ENCODE measurements at places on chromosomes 16 and 17.

DNA sequence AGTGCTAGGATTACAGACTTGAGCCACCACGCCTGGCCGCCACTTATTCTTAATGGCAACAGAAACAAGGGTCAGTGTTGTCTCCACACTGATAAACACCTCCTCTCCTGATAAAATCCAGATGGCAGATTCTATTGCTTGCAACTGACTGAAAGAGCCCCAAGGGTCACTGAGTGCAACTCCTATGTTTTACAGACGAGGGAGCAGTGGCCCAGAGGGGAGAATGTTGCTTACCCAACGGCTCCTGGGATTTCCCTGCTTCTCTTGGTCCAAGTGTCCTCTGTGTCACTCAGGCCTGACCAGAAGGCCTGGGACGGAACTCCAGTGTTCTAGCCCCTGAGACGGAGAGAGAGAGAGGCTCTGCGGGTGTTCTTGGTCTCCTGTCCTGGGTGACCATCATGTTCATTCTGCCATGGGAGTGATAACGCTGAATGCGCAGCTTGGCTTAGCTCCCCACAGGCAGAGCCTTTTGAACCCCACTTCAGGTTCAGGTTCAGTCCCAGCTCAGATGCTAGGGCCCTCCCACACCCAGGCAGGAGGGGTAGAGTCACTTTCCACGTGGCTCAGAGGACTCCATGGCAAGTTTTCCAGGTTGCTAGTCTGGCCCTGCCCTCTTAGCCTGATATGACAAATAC is 77.3 kb upstream of the NLRP1 start:
- no peak for DNase-seq

DNA sequence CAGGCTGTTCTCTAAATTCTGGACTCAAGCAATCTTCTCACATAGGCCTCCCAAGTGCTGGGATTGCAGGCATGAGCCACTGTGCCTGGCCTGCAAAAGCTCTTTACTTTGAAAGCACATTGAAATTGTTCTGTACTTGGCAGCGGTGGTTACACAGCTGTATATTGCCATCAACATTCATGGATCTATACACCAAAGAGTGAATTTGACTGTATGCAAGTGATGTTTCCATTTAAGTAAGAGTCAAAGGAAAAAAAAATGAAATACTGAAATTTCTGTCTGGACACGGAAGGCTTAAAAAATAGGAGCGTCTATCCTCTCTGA is 450.6 kb upstream of the PSMD7 start:
- no peak for DNase-seq

GRCh38 chr16:67165121-67166078 is 855 bp downstream of the HSF4 start:
- DNase-seq, result no peak

- no peak for DNase-seq
Measured at GRCh38 chr16:81994485-81994884, 16.8 kb downstream of the SDR42E1 start.

GRCh38 chr16:58243528-58244004 is 45.7 kb upstream of the CSNK2A2 start:
- DNase-seq, result no peak

DNA sequence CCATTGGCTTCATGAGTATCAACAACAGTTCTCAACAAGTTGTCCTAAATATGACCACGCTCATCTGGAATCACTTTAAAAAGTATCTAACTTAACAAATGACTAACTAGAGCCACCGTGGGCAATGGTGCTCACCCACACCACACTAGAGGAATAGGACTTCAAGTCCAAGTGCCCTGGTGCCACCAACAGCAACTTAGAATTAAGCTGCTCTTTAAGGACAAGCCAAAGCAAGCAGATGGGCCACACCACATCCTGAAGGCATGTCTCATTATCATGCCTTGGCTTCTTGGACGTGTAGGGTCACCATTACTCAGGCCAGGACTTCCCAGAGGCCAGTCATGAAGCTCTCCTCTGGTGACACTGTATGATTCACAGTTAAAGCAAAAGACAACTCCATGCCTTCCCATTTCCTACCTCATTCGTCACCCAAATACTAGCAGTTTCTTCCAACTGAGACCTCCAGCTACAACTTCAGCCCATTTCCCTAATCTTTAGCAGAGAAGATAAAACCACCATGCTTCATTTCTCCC is 9.4 kb upstream of the SLC6A4 start:
- no peak for DNase-seq

- DNase-seq, result no peak
Measured at GRCh38 chr17:27207073-27207513, 86.8 kb upstream of the WSB1 start.
